Effector CD4-positive, alpha-beta T cell (primary cell): ENCODE measurements at places on chromosomes 11 and 22.

DNA sequence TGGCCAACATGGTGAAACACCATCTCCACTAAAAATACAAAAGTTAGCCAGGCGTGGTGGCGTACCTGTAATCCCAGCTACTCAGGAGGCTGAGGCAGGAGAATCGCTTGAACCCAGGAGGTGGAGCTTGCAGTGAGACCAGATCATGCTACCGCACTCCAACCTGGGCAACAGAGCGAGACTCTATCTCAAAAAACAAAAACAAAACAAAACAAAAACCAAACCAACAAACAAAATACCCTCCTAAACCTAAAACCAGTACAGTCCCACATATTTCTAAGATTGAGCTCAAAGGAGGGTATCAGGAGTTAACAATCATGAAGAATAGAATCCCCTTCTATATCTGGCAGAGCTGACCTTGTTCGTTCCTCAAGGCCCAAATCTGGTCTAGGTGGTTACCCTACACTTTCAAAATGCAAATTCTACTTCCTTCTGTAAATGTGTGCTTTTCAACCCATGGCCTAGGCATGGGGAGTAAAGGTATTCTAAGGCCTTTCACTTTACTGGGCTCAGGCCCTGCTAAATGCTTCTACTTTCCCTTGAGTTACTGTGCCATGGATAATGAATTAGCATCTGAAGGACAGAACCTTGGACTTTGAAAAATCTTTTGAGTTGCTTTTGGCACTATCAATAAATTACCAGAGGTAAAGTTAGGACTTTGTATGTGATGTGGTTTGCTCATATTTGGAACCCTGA lies 10.4 kb upstream of the PPP2R1B start:
- no peak for DNase-seq

- DNase-seq, result no peak
Observed at GRCh38 chr11:118837868-118838267, 45.8 kb upstream of the CXCR5 start.

- DNase-seq, result no peak
Observed at GRCh38 chr11:66933531-66933930, 24.7 kb downstream of the PC start.

DNA sequence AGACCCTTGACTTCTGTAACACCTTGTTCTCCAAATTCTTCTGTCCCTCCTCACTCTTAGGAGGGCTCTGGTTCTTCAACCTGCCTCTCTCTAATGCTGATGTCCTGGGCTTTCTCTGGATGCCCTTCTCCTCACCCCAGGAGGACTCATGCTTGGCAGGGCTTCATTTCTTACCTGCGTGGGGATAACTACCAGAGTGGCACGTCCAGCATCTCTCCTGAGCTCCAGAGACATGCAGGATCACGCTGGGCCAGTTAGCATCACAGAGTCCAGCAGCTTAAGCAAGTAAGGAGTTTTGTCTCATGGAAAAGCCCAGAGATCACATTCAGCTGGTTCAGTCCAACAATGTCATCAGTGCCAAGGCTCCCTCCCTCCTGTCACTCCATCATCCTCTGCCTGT lies 36.4 kb downstream of the RTL6 start:
- no peak for DNase-seq

DNA sequence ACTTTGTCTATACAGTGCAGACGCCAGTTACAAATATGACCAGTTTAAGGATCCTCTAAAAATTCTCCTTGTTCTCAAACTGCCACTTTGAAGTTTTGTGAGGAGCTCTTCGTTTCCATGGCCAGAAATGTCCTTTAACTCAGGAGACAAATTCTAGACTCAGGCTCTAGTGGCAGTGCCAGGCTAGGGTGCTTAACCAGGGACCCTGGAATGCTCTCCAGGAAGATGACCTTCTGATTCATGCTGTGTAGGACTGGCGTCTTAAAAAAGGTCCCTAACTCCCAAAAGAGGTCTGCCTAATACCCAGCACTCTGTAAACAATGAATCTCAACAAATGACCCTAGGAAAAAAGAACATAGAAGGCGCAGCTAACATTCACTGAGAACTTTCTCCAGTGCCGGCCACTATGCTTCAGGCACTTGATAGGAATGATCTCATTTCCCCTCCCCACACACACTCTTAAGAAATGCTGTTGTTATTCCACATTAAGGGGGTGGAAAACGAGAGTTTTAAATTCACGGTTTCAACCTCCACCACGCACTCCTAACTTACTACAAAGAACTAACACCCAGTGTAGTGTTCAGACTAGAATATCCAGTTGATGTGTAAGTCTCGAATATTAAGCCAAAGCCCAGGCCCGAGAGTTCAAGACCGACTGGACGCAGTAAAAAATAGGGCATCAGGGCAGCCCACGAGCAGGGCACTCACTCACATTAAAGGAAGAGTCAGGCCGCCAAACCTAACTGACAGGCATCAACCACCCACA lies 747 bp downstream of the NXF1 start:
- no peak for DNase-seq
